ENCODE measurements at places on chromosomes 4 and X.

- no peak for DNase-seq
Measured at GRCh38 chr4:3322059-3322550, 29.3 kb downstream of the RGS12 start.

DNA sequence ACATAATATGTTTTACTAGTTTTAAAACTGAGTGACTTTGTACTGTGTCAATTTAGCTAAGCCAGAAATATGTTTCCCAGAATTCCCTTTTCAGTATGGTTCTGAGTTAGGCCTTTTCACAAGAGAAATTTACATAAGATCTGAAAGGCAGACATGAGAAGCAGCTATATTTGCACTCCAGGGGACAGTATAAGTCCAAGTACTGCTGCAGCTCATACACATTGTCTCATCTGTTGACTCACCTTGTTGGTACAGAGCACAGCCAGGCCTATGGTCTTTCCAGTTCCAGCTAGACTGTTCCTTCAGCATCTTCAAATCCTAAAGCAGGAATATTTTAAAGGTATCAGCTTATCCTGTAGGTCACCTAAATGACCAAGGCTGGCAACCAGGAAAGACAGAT lies 53.5 kb downstream of the BMP3 start:
- DNase-seq, result no peak

GRCh38 chr4:5870701-5871100 lies 22.2 kb downstream of the CRMP1 start:
- no peak for DNase-seq

- no peak for DNase-seq
Measured at GRCh38 chr4:81522711-81523110, 51.0 kb upstream of the RASGEF1B start.

DNA sequence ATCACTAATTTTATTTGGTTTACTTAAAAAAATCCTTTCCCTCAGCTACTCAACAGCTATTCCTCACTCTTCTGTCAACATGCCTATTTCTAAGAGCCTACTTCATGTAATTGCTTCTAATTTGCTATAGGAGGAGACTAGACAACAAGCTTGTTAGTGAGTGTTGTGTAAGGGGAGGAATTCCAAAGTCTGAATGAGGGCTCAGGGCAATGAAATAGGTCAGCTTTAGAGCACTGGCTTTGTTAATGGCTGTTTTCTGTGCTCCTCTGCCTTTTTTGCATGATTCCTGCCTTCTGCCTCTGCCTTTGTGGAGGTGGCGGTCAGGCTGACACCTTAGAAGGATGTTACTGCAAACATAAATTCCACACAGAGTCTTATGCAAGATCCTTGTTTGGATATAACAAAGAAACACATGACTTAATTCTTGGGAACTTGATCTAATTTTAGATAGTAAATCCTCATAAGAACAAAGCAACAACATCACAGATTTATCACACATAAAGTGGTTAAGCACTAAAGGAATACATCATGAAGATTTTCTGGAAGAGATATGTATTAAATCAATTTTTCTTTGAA lies 15.0 kb upstream of the PAGE1 start:
- DNase-seq, result no peak

GRCh38 chr4:59650861-59651260 lies 1549.3 kb upstream of the ADGRL3 start:
- no peak for DNase-seq

- no peak for DNase-seq
Measured at GRCh38 chr4:81274460-81274859, 59.4 kb upstream of the PRKG2 start.

GRCh38 chrX:28189011-28189410 lies 207.8 kb upstream of the DCAF8L1 start:
- DNase-seq, result no peak

GRCh38 chrX:31112226-31112999 lies 40.6 kb upstream of the FTHL17 start:
- no peak for DNase-seq

DNA sequence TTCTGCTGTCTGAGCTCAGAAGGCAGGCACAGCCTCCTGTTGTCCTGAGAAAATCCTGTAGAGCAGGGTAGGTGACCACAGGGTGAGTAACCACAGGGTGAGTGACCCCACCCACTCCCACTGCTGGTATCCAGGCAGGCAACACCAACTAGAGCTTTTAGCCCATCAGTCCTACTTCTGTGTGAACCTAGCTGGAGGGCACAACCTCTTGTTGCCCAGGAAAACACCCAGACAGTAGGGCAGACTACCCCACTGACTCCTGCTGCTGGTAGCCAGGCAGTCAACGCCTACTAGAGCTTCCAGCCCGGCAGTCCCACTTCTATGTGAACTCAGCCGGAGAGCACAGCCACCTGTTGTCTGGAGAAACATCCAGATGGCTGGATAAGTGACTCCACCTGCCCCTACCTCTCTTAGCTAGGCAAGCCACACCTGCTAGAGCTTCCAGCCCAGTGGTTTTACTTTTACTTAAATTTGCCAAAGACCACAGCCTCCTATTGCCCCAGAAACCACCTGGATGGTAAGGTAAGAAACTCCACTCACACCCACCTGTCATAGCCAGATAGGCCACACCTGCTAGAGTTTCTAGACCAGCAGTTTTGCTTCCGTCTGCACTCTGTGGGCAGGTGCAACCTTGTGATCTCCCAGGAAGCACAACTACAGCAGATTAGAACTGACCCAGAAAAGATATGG lies 371.6 kb downstream of the INPP4B start:
- DNase-seq, result no peak

DNA sequence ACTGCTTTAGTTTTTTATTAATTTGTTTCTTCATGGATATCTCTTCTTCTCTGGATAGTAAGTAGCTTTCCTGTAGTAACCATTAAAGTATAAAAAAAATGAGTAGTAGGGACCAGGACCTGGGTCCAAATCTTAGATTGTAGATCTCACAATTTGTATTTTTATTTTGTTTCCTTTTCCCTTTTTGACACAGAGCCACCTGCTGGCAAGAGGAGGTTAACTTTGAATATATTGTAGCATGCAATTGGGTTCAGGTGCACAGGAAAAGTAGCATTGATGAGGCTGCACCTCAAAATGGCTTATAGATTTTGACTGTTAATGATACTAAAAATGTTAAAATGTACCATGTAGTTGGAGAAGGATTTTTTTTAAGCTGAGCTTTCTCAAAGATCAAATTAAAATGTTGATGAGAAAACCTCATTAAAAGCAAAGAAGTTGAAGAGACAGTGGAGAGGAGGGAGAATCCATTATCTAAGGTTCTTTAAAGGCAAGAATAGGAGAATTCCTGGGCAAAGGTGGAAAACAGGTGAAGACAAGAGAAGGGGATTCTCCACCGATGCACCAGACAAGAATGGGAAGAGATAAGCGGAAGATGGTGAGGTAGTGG lies 48.3 kb upstream of the HPGDS start:
- no peak for DNase-seq

- DNase-seq, result no peak
Measured at GRCh38 chr4:112853662-112854256, 195.7 kb upstream of the ANK2 start.

GRCh38 chr4:7561557-7561956 lies 126.8 kb upstream of the PSAPL1 start:
- DNase-seq, result no peak

DNA sequence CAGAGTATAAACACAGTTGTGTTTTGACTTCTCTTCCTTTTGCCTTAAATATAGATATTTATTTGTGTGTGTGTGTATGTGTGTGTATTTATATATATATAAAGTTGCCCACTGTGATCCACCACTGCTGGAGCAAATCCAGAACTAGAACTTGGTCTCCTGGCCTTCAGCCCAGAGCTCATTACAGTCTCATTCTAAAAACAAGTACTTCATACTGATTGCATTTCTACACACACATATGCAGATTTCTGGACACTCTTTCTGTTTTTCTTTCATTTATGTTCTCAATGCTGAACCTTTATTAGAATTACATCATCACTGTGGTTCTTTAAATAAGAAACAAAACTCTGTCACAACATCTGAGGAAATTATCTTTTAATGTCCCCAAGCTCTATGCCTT lies 381 bp downstream of the TXK start:
- no peak for DNase-seq

DNA sequence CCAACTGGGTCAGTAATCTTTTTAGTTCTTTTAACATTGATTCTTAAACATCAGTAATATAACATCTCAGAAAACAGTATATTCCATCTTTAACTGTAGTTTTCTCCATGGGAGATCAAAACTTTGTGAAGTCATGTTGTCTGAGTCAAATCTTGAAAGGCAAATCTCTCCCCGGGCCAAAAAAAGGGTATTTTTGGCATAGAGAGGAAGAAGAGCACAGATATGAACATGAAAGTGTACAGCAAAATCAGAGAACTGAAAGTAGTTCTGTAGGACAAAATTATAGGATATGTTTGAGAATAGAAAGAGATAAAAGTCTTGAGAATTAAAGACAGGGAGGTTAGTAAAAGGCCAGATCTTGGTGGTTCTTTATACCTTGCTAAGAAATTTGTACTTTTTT lies 176.4 kb upstream of the GYPA start:
- DNase-seq, result no peak

DNA sequence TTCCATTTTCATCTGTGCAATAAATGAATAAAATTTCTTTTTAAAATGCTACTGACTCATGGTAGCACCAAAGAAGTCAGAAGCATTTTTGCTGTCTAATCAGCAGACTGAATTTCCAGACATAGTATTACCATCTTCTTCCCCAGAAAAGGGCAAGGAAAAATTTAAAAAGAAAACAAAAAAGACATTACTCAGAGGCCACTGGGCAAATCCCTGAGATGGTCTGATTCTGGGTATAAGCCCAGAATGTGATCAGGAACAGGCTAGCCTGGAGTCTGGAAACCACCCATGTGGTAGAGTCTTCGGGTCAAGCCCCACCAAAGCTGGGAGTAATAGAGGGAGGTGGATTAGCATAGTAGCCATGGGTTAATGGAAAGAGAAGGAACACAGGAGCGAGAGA lies 342.8 kb downstream of the FBXW7 start:
- DNase-seq, result no peak

DNA sequence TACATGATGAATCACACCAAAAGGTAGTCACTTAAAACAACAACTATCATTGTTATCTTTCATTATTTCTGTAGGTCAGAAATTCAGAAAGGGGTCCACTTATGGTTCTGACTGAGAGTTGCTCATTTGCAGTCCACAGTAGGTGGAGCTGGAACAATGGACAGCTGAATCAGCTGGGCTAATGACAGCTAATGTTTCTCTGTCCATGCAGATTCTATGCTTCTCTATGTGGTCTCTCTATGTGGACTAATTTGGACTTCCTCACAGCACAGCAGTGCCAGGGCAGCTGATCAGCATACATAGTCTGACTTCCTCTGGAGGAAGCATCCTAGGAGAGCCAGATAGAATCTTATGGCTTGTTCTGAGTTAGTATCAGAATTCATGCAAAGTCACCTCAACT lies 131.7 kb upstream of the INTU start:
- DNase-seq, result no peak

DNA sequence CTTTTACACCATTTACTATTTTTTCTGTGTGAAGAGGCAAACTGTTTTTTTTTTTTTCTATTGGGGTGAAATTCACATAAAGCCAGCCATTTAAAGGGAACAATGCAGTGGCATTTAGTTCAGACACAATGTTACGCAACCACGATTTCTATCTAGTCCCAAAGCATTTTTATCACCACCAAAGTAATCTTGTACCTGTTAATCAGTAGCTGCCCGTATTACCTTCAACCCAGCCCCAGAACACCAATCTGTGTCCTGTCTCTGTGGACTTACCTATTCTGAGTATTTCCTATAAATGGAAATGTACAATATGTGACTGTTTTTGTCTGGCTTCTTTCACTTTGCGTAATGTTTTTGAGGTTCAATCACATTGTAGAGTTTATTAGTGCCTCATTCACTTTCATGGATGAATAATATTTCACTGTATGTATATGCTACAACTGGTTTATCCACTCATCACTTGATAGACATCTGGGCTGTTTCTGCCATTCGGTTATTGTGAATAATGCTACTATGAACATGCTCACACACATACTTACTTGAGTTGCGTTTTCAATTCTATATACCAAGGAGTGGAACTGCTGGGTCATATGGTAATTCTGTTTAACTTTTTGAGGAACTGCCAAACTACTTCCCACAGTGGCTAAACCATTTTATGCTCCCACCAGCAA lies 116.2 kb downstream of the CDS1 start:
- DNase-seq, result no peak

DNA sequence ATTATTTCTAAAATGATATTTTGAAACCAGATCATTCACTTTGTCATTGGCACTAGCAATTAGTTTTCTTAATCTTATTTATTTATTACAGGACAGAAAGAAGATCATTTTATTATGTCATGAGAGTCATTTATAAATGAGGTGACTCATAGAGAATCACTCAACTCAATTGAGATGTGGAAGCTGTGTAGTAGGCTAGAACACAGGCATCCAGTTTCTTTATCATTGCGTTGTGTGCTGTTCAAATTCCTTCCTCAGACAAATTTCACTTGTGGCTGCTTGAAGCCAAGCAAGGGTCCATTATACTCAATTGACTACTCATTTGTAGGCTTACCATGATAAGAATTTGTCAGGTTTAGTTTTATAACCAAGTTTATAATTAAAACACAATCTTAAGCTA lies 87.6 kb downstream of the MRPL1 start:
- DNase-seq, result no peak

- peak; percentile 11 for DNase-seq
Measured at GRCh38 chr4:87251106-87251505, 30.7 kb upstream of the KLHL8 start.
